ENCODE measurements at places on chromosomes 16 and 17.
A peak's percentile ranks its signal among the peaks of the same experiment; 100 is the strongest.

GRCh38 chr17:27283060-27283459 is 10.9 kb upstream of the WSB1 start:
- no peak for DNase-seq

DNA sequence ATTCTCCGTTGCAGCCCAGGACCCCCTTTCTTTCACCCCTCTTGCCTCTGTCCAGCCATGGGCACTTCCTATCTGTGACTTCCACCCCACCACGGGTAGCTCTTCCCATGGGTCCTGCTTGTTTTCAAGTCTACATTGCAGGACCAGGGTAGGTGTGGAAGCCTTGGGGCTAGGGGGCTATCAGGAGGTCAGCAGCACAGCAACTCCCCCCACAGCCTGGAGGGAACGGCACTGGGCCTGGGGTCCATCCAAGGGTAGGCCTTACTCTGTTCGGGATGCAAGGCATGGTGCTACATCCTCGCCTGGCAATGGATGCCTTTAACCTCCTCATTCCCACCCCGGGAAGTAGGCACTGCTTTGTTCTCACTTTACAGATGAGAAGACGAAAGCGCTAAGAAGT is 109.3 kb downstream of the IRX5 start:
- DNase-seq, result no peak

DNA sequence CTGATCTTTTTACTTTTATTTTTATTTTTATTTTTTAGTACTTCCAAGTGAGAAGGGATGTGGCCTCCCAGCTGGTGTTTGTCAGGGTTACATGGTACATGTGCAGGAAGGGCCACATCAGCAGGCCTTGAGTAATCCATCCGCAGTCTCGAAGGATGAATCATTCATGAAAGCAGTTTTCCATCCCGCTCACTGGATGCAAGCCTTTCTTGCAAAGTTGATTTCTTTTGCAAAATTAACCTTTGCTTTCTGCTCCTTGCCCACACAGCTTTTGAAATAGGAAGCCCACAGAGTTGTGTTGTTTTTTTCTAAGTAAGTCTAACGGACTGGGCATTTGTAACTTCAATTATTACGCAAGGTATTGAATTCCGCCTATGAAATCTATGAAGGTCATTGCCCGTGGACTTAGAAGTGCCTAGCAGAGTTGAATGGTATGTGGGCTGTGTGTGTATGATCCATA is 157.4 kb downstream of the PRKCA start:
- peak; percentile 80 for DNase-seq

GRCh38 chr16:89210904-89211515 is 6.5 kb upstream of the ZNF778 start:
- no peak for DNase-seq

GRCh38 chr16:17270111-17270510 is 200.6 kb downstream of the XYLT1 start:
- no peak for DNase-seq

DNA sequence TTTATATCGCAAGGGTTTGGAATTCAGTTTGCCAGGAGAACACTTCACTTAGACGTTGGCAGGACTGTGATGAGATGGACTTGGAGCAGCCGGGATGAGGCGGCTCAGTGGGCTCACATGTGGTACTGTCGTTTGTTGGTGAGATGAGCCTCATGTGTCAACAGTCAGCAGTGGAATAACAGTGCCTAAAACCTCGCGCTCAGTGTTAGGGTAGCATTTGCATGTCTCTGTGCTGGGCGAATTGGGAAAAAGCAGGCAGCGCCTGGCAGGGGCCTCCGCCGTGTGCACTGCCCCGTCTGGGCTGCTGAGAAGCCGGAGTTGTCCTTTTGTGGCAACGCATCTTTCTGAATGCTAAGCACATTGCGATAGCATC is 49.7 kb downstream of the CRISPLD2 start:
- DNase-seq, result no peak

- DNase-seq, result no peak
Measured at GRCh38 chr16:19760356-19761060, 42.4 kb downstream of the IQCK start.

DNA sequence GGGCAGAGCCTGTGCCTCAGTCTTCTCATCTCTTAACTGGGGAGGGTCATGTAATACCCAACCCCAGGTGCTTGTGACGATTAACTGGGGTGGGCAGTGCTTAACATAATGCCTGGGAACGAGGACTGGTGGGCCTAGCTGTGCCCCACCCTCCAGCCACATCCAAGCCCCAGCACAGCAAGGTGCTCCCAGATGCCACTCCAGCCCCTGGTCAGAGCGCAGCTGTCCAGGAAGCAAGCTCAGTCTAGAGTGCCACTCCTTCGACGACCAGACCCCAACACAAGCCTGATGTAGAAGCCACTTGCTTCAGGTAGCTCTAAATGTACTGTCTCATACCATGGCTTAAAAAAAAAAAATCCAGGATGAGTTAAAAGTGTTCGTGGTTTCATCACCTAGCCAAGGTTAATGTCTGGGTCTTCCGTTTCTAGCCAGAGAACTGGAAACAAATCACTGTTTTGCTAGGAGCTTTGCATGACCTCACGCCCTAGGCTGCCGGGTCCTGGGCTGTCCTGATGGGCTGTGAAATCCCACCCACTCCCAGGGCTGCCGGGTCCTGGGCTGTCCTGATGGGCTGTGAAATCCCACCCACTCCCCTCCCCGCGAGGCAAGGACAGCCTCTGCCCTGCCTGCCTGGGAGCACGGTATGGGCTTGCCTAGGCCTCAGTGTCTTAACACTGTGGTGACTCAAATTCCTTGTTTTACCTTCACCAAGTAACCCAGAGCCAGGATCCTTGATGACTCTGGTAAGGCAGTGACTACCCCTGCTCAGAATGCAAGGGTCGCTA is 7.7 kb downstream of the MIEF2 start:
- peak; percentile 37 for DNase-seq

- no peak for DNase-seq
Measured at GRCh38 chr16:84007965-84008364, 34.6 kb downstream of the SLC38A8 start.

- DNase-seq, result no peak
Measured at GRCh38 chr17:2170023-2170422, 115.1 kb downstream of the HIC1 start.

GRCh38 chr17:68544111-68544915 is 32.1 kb downstream of the PRKAR1A start:
- no peak for DNase-seq

- no peak for DNase-seq
Measured at GRCh38 chr17:80671825-80672110, 127.1 kb downstream of the RPTOR start.

DNA sequence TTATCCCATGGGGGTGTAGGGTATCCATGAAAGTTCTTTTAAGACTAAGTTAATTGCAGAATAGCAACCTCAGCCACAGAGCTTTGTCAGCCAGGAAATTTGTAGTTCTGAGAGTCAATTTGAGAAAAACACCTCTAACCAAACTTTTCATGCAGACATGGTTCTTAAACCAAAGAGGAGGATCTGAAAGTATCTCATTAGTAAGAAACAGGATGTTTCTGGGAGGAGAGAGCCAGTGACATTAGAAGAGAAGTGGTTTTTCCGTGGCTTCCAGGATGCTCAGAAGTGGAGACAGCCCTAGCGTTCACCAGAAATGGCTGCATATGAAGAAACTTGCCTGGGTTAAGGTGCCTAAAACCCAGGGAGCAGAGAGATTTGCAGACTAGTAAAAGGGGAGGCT is 7.9 kb downstream of the GNAO1 start:
- DNase-seq, result no peak

GRCh38 chr17:82696916-82697807 is 1.3 kb downstream of the RAB40B start:
- DNase-seq, result peak; percentile 41

DNA sequence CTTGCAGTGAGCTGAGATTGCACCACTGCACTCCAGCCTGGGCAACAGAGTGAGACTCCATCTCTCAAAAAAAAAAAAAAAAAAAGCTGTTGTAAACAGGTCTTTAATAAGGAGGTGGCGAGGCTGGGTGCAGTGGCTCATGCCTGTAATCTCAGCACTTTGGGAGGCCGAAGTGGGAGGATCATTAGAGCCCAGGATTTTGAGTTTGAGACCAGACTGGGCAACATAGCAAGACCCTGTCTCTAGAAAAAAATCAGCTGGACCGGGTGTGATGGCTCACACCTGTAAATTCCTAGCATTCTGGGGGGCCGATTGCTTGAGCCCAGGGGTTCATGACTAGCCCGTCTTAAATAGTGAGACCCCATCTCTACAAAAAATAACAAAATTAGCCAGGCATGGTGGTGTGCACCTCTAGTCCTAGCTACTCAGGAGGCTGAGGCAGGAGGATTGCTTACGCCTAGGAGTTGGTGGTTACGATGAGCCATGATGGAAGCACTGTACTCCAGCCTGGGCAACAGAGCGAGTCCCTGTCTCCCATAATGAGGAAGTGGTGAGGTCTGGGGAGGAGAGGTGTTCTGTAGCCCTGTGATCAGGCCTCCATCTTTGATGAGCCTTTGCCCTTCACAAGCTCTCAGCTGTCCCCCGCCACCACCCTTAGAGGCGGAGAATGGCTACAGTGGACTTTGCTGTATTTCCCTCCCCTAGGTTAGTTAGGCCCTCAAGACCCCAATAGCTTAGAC is 36.2 kb downstream of the ZNF778 start:
- no peak for DNase-seq

- no peak for DNase-seq
Measured at GRCh38 chr16:78871241-78871640, 729.3 kb downstream of the MAF start.

GRCh38 chr16:80125677-80126076 is 415.1 kb upstream of the DYNLRB2 start:
- no peak for DNase-seq

DNA sequence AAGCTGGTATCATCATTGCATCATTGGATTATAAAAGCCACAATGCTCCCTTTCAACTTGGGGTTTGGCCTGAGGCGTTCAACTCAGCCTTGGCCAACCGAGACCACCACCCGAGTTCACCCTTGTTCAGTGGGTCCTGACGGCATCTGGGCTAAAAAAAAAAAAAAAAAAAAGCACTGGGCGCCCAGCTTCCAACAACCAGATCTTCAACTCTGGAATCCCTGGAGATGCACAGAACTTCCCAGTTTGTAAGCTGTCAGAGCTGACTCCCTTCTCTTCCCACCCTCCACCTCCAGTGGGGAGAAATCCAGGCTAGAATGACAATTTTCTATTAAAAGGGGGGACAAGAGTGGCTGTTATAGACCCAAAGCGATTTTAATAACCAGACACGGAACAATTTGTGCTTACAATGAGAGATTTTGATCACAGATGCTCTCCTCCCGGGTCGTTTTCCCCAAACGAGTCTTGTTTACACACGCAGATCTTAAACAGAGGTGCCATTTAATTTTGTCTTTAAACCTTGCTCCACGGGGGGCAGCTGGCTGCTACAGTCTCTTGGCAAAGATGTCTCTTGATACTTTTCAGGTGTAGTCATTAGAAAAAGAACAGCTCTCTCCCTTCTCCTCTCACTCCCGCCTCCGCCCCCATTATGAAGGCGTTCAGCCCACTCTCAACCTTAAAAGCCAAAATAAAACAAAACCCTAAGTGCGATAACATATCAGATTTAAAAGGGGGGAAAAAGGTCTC is 26.9 kb downstream of the GPRC5B start:
- no peak for DNase-seq

DNA sequence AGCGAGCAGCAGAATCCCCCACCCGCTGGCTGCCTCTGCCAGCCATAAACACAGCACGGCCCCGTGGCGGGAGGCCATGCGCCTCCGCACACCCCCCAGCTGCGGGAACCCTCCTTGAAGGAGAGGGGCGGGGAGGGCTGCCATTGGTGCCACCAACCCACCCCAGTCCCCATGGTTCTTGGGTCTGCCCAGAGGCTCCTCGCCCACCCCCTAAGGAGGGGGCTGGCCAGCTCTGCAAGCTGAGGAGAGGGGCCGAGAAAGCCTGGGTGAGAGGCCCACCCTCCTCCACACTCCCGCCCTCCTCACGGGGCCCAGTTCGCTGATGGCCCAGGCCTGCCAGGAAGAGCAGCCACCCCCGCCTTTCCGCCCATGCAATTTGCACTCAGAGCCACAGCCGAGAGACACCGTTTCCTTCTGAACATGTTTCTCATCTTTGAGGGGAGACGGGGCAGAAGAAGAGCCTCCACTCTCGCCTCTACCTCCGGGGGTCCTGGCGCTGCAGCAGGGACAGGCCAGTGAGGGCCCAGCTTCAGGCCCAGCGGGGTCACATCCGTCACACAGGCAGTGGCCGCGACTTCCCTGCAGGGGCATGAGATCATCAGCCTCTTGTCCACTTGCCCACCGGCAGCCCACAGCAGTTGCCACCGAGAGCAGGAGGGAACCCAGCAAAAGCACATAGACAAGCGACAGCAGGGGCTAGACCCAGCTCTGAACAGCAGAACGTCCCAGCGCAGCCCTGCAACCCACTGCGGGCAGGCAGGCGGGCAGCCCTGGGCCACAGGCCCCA is 23.0 kb downstream of the KATNB1 start:
- DNase-seq, result no peak

GRCh38 chr16:2817340-2818271 is 569 bp downstream of the PRSS21 start:
- no peak for DNase-seq

- DNase-seq, result no peak
Measured at GRCh38 chr16:57723170-57723569, 12.4 kb upstream of the KATNB1 start.

DNA sequence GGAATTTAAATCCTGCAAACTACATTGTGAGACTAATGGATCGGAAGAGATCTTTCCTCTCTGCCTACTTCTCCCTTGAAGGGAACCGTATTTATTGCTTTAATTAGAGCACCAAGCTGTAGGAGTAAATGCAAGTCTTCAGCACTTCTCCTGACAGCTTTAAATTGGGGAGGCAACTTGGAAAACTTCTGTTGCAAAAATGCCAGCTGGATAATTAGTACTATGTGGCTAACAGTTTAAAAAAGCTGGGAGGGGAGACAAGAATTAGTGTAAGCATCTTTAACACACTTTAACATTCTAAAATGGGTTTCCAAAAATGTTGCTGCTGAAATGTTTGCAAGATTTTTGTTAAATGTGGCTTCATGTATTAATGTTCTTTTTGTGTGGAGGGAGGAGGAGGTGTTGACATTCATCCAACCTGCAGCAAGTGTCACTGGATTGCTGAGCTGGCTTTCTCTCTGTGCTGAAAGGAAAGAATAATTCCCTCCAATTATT is 108.5 kb downstream of the PCTP start:
- no peak for DNase-seq

DNA sequence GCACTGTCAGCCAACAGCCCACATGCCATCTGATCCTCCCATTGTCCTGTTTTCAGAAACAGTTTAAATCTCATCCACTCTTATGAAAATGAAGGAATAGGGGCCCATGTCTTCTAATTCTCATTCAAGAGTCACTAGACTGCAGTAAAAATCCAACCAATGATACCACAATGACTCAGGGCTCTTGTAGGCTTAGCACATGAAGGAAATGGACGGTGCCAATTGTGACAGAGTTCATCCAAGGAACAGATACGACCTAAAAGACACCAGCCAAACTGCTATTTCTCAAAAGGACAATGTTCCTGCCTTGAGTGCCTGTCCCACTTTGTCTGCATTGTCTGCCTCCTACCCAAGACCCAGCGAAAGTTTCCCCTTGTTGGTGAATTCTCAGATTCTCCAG is 204.8 kb upstream of the COX10 start:
- DNase-seq, result no peak

GRCh38 chr16:14444979-14445810 is 184.9 kb downstream of the PARN start:
- DNase-seq, result no peak

GRCh38 chr17:79752175-79752574 is 21.4 kb downstream of the ENPP7 start:
- no peak for DNase-seq

GRCh38 chr17:4163951-4164350 is 21.0 kb downstream of the CYB5D2 start:
- DNase-seq, result no peak

- DNase-seq, result peak; percentile 57
Measured at GRCh38 chr17:77959126-77959925, 823 bp downstream of the TNRC6C start.
